Ureter (tissue), 1 donor: ENCODE measurements at places on chromosomes 4 and X. TPM values are rescaled to one million over a fixed set of nuclear protein-coding genes. Genes with fewer than 3 reads are reported as not detected.

GRCh38 chrX:34634349-34634748 is 22.7 kb downstream of the TMEM47 start:
- DNase-seq, result no peak

DNA sequence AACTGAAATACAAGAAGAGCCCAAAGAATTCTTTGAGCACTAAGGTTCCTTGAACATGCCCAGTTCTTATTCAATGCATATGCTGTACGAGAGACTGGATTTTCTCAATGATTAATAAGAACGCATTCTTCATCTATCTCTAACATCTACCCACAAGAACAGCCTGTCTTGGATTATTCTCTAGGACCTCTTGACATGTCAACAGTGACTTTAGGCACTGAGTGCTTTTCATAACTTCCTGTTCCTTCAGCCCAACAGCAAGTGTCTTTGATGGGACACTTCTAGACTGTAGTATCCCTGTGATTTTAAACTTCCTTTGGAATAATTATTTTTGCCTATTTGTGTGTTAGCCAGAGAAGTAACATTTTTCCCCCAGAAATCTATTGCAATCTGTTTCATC is 69.3 kb downstream of the OPHN1 start:
- DNase-seq, result no peak

DNA sequence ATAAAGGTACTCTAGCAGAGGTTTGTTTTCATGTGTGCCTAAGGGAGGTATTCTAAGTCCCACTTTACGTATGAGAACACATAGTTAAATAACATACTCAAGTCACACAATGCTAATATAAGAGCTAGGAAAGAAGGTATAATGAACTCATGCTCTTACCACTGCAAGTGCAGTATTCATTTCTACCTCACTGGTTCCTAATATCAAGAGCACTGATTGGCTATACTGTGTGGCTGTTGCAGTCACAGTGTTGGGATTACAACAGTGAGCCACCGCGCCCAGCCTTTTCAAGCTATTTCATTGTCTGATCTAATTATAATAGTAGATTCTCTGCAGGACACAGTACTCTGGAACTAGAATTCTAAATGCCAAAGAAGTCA is 84.0 kb downstream of the PDS5A start:
- no peak for DNase-seq

GRCh38 chr4:175988511-175988910 is 77.1 kb upstream of the WDR17 start:
- no peak for DNase-seq

DNA sequence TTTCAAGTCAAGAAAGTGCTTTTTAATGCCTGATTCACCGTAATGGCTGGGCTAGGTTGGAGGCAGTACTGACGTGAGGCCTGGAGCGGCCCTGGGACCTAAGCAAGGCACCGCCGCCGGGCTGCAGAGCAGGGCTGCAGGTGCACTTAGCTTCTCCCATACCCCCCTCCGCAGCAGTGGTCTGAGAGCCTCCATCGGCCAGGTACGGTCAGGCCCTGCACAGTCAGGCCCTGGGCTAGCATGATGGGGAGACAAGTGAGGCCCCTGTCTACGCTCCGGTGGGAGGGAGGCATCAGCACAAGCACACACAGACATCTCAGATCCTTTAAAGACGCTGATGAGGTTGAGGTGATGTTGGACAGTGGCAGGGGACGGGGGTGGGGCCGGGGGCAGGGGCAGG is 4.7 kb downstream of the MAEA start:
- DNase-seq, result no peak

DNA sequence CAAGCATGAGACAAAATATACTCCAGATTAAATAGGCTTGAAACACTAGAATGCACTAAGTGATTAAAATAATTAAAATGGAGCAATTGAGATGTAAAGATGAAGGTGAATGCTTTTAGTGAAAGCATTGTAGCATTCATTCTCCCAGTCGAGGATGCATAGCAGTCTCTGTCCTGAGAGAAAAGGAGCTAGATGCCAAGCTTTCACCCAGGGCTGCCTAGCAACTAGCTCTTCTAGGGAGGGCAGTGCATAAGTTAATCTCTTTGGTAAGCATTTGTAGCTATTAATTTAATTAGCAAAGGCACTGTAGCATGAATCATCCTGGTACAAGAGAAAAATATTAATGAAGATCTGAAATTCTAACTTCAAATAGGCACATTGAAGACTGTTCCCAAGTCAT is 1014.8 kb downstream of the C4orf33 start:
- no peak for DNase-seq

GRCh38 chr4:6782846-6783110 is 251 bp downstream of the KIAA0232 start:
- DNase-seq, result no peak

GRCh38 chrX:19543951-19544381 is 28.7 kb upstream of the MAP3K15 start:
- no peak for DNase-seq

DNA sequence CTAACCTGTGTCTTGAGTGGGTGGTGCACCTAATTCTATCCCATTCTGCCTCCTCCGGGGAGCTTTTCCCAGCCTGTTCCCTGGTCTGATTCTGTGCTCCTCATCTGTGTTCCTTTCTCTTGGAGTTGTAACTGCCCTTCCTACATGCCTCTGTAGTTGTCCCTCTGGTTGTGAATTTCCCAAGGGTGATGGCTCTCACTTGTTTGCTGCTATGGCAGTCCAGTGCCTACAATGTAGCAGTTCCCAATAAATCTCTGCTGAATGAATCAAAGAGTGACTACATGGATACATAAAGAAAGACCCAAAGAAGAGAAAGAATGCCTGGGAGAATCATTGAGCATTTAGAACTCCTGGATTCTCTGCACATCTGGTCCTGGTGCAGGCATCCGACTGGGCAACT is 141.6 kb downstream of the HS3ST1 start:
- DNase-seq, result no peak

GRCh38 chr4:107592519-107592918 is 127.5 kb downstream of the PAPSS1 start:
- no peak for DNase-seq

DNA sequence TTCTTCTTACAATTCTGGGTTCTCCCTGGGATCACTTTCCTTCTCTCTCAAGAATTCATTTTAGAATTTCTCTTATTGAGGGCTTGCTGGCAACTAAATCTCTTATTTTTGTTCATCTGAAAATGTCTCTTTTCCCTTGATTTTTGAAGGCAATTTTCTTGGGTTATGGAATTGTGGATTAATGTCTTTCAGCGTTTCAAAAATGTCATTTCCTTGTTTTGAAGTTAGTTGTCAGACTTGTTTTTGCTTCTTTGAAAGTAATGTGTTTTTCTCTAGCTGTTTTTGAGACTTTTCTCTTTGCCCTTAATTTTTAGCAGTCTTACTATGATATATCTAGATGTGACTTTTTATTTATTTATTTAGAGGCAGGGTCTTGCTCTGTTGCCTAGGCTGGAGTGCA is 205.7 kb downstream of the CHIC2 start:
- DNase-seq, result no peak

DNA sequence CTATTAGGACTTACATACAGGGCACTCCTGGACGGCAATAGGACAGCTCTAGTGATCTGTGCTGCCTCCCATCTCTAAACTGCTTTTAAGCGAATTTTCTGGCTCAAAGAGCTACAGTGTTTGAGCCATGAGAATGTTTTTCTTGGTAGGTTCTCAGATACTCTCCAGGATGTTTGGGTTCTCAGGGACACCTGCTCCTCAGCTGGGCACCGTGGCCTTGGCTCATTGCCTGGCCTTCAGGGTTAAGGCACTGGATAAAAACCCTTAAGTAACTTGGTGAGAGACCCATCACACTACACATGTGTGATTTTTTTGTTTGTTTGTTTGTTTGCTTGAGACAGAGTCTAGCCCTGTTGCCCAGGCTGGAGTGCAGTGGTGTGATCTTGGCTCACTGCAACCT is 38.5 kb upstream of the HERC5 start:
- no peak for DNase-seq

GRCh38 chrX:109533631-109534030 is 3.0 kb upstream of the NXT2 start:
- no peak for DNase-seq

DNA sequence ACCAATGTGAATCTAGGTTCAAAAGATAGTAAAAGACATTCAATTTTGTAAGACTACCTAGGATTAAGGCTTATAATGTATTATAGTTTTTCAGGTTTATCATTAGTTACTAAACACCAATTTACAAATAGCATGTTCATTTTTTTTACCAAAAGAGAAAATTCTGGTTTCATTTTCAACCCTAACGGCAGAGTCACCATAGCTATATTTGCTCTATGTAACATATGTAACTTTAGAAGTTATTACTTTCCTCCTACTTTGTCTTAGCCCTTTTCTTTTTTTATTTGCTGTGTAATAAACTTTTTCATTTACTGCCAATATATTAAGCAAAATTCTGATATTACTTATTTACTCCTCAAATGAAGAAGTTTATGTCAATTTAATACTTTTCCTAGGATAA is 639.6 kb downstream of the ARAP2 start:
- DNase-seq, result no peak

- no peak for DNase-seq
These were observed 37.7 kb downstream of the PDHA2 start for GRCh38 chr4:95877636-95878035.

The RGN gene
- 7.0 TPM for total RNA-seq

The CXCL3 gene
- total RNA-seq, result not detected

The ARAP2 gene
- total RNA-seq, result 45.7 TPM

The BMPR1B gene
- total RNA-seq, result 5.3 TPM

The PABPC5 gene
- 1.6 TPM for total RNA-seq

The TMEM150C gene
- total RNA-seq, result 4.8 TPM

The BRS3 gene
- total RNA-seq, result 0.18 TPM

The CCDC149 gene
- total RNA-seq, result 25.5 TPM

The MTNR1A gene
- total RNA-seq, result not detected

The ZNF827 gene
- total RNA-seq, result 59.4 TPM
